ENCODE measurements at places on chromosomes 12 and 14.

DNA sequence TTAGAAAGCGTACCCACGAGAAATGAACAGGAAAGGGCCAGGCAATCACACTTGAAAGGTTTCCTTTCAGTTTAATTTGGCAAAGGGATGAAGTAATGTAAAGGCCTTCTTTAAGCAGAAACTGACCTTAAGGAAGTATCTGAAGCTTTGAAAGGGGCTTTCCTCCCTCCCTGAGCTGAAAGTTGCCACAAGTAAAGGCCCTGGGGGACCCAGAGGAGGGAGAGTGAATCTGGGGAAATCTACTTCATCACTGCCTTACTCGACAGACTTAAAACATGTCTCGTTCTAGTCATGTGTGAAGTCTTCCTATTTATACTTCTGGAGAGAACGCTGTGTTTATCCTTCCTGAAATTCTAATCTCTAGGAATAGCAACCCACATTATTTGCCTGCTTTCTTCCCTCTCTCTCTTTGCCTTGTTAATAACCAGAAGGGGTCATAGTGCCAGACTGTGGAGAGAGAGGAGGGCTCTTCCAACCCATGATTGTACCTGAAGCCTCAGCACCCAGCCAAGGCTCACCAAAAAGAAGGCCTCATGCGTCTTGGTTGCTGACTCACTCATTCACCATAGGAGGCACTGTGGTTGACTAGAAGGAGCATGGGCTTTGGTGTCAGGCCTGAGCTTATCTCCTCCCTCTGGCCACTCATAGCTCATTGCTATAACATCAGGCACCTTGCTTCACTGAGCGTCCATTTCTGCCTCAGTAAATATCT is 10.2 kb upstream of the GPX2 start:
- DNase-seq = no peak

- no peak for DNase-seq
These were observed 90.4 kb downstream of the BORCS5 start for GRCh38 chr12:12447236-12447635.

DNA sequence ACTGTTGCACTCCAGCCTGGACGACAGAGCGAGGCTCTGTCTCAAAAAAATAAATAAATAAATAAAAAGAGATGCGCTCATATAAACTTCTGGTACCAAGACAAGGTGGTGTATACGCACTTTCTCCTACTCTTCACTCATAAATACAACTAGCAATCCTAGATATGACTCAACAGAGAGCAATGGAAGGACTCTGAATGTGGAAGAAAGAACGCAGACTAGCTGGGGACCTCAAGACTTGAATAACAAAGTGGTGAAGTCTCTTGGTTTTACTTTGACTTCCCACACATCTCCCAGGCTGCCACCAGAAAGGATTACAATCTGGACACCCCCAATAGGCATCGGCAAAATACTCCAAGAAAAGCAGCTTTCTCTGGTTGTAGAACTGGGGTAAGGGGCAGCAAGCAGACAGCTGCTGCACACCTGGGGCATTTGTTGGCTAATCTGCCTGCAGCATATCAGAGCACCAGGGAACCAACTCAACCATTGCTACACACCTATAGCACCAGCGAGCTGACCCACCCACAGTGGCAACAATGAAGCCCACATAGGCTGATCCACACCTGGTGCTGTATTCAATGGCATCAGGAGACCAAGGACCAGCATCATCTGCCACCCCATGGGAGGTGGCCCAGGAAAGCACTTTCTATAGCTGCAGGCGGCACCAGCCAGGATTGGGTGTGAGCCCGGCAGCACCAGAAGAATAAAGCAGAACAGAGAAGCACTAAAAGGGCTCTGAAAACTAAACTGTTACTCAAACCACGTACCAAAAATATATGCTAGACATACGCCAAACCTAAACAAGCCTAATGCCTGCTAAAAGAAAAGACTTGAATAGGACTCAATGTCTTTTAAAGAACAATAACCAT is 1231.7 kb upstream of the TMEM132C start:
- no peak for DNase-seq

DNA sequence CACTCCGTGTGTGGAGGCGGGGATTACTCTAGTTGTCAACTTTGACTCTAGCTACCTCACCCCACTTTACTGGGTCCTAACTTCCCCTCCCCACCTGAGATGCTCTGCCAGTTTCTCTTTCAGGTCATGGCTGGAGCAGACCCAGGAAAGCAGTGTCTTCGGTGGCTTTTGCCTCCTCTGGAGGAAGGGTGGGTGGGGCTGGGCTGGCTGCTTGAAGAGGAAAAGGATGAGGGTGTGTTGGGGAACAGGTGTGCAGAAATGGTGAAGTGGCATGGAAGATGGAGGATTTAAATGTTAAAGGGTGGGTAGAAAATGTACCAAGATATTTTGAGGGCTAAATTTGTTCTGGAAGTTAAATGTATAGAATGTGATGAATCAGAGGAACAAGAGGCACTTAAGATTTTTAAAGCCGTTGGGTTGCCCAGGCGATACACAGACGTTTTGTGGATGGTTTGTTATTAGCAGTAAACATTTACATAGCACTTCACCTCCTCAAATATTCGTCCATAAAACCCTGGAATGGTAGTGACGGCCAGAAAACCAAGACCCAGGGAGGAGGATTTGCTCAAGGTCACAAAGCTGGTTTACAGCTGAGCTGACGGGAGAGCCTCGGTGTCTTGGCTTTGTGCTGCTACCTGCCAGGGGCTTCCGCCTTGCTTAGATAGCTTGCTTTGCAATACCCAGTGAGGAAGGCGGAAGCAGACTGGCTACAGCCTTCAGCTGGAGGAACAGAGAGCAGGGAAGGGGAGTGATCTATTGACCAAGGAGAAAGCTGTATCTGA is 72.2 kb upstream of the PRMT8 start:
- DNase-seq = no peak

- DNase-seq = no peak
These were observed 5.5 kb downstream of the SP7 start for GRCh38 chr12:53330671-53331070.

GRCh38 chr12:94954029-94954685 is 49.3 kb downstream of the NDUFA12 start:
- no peak for DNase-seq

- no peak for DNase-seq
These were observed 405.6 kb downstream of the TMEM121 start for GRCh38 chr14:105931808-105932483.

DNA sequence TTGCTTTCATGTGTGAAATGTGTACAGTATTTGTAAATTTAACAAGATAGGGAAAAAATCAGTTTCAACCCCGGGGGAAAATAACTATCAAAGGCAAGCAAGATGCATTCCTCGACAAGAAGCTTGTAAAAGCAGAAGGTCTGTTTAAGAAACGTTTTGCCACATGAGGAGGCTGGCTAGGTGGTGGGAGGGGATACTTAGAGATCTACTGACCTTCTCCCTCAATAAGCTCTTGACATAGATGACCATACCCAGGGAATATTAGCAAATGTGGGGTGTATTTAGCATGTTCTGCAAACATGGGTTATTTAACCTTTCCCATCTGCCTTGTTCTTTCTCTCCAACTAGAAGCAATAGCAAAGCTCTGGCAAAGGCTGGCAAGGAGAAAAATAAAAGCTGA is 4.9 kb downstream of the PTCSC3 start:
- no peak for DNase-seq

DNA sequence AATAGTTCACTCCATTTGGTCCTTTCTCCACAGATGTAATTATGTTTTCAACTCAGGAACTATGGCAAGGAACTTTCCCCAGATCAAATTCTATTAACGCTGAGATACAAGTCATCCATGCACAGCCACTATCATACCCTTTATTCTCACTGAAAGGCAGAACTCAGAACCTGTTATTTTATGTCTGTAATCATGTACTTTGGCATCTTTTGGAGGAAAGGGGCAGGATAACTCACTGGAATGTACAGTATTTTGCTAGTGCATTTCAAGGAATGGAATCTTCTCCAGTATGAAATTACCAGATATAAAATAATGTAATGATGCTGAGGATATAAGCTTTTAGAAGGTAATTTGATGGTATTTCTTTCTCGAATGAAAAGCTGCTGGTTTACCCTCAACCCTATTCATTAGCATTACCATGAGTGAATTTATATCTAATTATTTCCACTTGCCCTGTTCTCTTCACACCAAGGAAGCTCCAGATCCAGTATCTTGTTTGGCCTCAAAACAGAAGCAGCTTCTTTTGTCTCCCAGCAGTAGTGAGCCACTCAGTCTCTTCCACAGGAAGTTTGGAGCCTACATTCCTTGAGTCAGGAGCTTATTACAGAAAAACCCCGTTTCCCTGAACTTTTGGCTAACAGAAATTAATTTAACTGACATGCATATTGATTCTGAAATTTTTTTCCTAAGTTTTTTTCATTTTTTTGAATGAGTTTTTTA is 10.0 kb upstream of the AMHR2 start:
- no peak for DNase-seq

GRCh38 chr14:58832095-58832521 is 194.3 kb downstream of the DACT1 start:
- DNase-seq = no peak

DNA sequence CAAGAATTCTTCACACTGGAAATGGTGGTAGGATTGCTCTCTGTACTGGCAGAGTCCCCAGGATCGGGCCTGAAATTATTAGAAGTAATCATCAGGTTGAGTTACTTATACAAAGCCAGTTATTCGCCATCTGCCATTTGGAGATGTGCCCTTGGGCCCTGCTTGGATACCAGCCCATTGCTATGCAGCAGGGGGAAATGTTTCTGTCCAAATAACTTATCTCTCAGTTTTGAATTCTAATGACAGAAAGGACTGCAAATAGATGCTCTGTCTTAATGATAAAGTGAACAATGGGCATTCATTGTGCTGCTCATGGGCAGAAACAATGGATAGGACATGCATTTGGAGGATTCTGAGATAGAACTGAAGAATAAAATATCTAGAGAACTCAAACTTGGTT is 139.1 kb upstream of the PELI2 start:
- DNase-seq = no peak

GRCh38 chr12:72574138-72574537 is 302.0 kb downstream of the TRHDE start:
- no peak for DNase-seq

DNA sequence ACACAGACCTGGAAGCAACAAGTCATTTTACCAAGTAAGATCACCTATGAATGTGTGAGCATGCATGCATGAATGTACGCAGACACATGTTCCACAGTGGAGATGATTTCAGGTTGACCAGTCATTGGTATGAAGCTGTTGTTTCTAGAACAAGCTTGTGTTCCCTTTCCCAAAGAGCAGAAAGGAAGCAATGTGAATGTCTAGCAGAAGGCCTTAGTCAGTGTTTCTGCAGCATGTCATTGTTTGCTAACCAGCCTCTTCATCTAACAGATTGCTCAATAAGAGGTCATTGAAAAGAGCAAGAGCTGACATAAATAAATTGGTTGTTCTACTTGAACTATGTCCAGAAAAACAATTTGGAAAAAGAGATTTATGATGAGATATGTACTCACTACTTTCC is 191.4 kb downstream of the PLCZ1 start:
- no peak for DNase-seq

DNA sequence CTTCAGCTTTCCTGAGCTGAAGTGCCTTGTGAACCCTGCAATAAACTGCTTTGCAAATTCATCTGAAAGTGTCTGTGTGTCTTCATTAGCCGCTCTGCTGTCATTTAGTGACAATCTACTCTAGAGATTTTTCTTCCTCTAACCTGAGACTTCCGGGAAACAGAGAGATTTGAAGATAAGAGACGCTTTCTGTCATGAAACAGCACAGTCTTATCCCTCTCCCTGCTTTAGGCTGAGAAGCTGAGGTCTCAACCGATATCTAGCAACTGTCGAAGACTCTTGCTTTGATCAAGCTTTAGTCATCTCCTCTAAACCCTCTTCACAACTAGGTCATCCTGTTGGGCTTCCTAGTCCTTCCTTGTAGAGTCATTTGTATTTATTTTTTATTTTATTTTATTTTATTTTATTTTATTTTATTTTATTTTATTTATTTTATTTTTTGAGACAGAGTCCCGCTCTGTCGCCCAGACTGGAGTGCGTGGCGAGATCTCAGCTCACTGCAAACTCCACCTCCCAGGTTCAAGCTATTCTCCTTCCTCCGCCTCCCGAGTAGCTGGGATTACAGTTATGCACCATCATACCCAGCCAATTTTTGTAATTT is 1.2 kb downstream of the RNASE2 start:
- no peak for DNase-seq

- DNase-seq = no peak
These were observed 13.0 kb downstream of the FBXO33 start for GRCh38 chr14:39419272-39419671.

- no peak for DNase-seq
These were observed 3.2 kb downstream of the SERPINA9 start for GRCh38 chr14:94472842-94473241.
